ENCODE measurements at places on chromosomes 16 and 17. TPM values are rescaled to one million over a fixed set of nuclear protein-coding genes. Genes with fewer than 3 reads are reported as not detected.

- H3K4me1 ChIP-seq = peaks cover 21% of the 10 kb centered on the region
- no peaks in the 10 kb centered on the region for H3K27me3 ChIP-seq
- H3K4me3 ChIP-seq = no peak overlapping the region
- no peak overlapping the region for H3K27ac ChIP-seq
These were observed 301.9 kb downstream of the SOX9 start for GRCh38 chr17:72422505-72423285.

- no peak overlapping the region for H3K4me3 ChIP-seq
- no peaks in the 10 kb centered on the region for H3K4me1 ChIP-seq
- H3K27ac ChIP-seq = no peak overlapping the region
- peaks cover 2% of the 10 kb centered on the region for H3K27me3 ChIP-seq
- no peaks in the 10 kb centered on the region for H3K36me3 ChIP-seq
- no peak for DNase-seq
These were observed 7.3 kb upstream of the DHRS7C start for GRCh38 chr17:9798724-9799123.

Gene KRTAP2-2
- not detected for total RNA-seq

Gene PYY
- total RNA-seq = not detected

Gene NRN1L
- 0.45 TPM for total RNA-seq
